ENCODE measurements at places on chromosomes 12 and 14.

DNA sequence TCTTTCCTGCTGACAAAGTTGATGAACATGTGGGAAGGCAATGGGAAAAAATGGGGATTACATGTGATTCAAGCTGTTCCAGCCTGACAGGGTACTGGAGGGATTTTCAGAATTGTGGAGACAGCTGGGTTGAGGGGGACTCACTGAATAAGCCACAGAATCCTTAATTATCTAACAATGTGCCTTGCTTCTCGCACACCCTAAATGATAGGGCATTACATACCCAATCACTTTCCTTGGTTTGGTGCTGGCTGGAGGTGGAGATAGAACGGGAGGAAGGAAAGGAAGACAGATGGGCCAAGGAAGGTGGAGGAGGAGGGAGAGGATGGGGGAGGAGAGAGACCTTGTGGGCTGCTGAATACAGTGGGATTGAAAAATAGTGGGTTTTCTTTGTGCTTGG, 20.7 kb downstream of the PELI2 start:
- no peak for DNase-seq

GRCh38 chr12:45655186-45655585, 74.3 kb upstream of the ARID2 start:
- DNase-seq = peak; percentile 20

GRCh38 chr12:101671157-101671791, 26.2 kb upstream of the CHPT1 start:
- no peak for DNase-seq

GRCh38 chr12:106317406-106318082, 15.0 kb downstream of the TCP11L2 start:
- no peak for DNase-seq

- no peak for DNase-seq
Observed at GRCh38 chr12:123024819-123025391, 44.4 kb downstream of the ARL6IP4 start.

DNA sequence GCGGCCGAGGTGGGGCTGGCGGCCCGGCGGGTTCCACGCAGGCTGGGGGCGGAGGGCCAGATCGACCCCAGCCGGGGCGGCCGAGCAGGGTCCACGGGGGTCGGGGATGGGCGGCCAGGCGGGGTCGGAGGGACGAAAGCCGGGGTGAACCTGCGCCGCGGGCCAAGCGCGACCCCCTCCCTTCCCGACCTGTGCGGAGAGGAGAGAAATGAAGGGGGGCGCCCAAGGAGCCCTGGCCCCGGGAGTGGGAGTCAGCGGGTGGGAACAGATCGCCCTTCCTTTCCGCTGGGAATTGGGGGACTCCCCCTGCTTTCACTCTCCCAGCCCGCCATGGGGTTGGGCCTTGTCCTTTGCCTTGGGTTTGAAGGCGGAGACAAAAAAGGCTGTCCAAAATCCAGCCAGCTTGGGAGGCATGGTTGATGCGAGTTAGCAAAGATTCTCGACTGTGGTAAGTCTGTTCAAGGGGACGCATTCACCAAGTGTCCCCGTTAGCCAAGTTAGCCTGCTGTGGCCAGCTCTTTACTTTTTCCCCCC, 559 bp upstream of the CKAP4 start:
- DNase-seq = no peak

DNA sequence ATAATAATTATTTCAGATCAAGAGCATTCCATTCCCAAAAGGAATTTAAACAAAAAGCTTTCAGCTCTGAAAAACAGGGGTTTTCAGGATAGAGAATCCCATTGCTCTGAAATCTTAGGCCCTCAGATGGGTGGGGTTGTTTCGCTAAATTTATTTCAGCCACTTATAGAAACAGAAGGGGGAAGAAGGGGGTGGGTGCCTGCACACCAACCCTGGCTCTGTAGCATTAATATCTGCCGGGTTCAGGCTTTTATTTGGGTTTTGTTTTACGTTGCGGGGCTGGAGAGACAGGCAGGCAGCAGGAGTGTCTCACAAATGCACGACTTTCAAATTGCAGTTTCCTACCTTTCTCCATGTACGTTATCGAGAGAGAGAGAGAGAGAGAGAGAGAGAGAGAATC, 12.5 kb upstream of the ZFP36L1 start:
- DNase-seq = no peak

DNA sequence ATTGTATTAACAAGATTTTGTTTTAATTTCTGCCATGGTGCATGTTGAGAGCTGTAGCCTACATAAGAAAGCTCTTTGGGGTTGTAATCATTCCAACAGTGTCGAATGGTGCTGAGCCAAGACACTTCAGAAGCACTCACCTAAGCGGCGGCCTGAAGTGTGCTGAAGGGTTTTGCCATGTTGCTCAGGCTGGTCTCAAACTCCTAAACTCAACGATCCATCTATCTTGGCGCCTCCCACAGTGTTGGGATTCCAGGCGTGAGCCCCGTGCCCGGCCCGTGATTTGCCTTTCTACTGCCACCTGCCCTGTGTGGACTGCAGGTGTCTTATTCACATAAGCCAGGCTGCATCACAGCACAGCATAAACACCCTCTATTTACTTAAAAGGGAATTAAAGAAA, 48.9 kb downstream of the AMN start:
- no peak for DNase-seq

GRCh38 chr12:124401704-124402221, 106.9 kb downstream of the RFLNA start:
- DNase-seq = no peak

DNA sequence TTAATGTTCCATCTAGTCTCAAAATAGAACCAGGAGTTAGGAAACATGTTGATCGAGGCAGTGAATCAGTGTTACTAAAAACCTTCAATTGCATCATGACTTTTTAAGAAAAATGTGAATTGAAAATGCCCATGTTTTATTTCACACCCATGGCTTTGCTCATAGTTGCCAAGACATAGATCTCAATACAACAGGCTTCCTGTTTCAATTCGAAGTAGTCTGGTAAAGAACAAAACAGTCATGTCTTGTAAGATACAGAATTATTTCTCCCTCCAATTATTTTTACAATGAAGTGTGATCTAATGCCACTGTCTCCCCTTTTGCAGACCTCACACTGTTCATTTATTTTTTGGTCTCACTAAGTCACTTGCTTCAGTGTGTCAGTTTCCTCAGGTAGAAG, 44.6 kb upstream of the FAR2 start:
- no peak for DNase-seq

DNA sequence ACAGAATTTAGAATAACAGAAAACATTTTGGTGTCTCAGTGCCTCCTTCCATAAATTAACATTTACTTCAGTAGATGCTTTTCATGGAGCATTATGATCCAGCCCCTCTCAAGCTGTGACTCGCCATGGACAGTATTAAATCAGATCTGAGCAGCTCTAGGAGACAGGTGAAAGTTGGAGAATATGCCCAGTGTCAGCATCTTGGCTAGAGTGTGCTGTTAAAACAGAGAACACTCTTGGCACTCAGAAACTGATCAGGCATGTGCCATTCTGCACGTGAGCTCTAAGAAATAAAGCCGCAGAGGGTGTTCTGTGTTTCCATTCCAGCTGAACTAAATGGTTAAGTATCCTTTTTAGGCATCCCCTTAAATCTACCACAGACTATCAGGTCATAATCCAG, 68.0 kb downstream of the DIP2B start:
- no peak for DNase-seq

DNA sequence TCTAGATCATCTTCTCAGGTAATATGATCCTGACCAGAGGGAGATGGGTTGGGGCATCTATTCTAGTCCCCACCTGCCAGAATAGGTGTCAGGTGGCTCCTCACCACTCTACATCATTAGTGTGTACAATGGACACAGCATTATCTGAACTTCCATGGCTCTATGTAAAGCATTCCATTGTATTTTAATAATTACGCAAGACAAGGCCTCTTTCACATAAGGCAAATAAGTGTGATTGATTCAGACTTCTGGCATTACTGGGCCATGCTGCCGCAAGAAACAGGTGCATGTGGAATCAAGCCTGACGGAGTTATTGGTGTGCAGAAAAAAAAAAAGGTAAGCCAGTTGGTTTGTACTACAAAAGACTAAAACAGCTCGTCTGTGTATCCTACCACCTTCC, 3.1 kb upstream of the DDHD1 start:
- DNase-seq = no peak

DNA sequence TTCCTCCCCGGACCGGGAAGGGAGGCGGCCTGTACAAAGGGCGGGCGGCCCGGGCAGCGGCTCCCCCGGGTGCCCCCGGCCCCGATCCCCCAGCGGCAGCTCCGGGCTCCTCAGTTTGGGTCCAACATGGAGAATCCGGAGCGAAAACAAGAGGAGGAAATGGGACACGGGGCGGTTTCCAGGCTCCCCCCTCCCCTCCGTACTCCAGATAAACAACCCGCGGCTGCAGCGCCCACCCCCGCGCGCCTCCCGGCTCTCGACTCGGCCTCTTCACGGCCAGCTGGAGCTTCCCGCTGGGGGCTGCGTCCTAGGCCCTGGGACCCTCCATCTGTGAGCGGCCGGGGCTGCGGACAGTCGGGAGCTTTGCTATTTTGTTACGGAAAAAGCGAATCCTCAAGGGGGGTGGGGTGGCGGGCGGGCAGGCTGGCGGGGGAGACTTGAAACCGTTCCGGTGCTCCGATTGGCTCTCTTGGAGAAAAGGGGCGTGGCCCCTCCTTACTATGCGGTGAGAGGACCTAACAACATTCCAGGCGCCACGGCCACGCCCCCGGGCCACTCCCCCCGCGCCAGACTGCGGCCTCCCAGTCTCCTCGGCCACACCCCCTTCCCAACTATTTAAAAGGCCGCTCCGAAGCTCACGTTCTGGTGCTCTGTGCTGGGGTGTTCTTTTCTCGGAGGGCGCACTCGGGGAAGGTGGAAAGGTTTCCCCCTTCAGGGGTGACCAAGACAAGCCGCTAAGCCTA, at the start of gene CTDSP2:
TSS of gene CTDSP2 (minus strand) at position 153 of the 743 bp plus-strand sequence. CDS start 294 bp downstream, outside the sequence.
- DNase-seq = peak; percentile 77

GRCh38 chr12:45575417-45575816, 154.1 kb upstream of the ARID2 start:
- DNase-seq = no peak

- no peak for DNase-seq
Observed at GRCh38 chr14:23093991-23094665, 808 bp downstream of the ACIN1 start.

- no peak for DNase-seq
Observed at GRCh38 chr12:530821-531220, 71.1 kb downstream of the B4GALNT3 start.

- no peak for DNase-seq
Observed at GRCh38 chr12:89448951-89449371, 75.6 kb downstream of the GALNT4 start.

DNA sequence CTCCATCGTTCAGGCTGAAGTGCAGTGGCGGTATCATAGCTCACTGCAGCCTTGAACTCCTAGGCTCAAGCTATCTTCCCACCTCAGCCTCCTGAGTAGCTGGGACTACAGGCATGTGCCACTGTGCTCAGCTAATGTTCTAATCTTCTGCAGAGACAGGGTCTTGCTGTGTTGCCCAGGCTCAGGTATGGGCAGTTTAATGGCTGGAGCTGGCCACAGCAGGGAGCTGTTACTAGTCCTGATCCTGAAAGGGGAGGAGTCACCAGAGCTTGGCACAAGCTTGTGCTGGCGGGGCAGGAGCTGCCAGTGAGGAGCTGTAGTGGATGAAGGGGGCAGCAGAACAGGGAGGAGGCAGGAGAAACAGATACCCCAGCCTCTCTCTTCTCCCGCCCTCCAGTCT, 10.6 kb downstream of the TMEM120B start:
- DNase-seq = no peak

GRCh38 chr12:33047666-33048065, 151.1 kb upstream of the PKP2 start:
- DNase-seq = no peak

GRCh38 chr12:65826353-65827171, 2.3 kb downstream of the HMGA2 start:
- DNase-seq = no peak

DNA sequence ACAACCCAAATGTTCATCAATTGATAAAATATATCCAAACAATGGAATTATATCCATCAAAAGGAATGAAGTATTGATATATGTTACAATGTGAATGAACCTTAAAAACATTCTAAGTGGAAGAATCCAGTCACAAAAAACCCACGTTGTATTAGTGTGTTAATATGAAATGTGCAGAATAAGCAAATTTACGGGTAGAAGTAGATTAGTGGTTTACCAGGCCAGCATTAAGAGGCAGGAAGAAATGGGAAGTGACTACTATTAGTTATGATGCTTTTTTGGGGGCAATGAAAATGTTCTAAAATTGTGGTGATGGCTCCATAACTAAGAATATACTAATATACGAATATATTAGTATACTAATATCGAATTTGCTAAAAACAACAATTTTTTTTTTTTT, 1.5 kb downstream of the COX16 start:
- no peak for DNase-seq

DNA sequence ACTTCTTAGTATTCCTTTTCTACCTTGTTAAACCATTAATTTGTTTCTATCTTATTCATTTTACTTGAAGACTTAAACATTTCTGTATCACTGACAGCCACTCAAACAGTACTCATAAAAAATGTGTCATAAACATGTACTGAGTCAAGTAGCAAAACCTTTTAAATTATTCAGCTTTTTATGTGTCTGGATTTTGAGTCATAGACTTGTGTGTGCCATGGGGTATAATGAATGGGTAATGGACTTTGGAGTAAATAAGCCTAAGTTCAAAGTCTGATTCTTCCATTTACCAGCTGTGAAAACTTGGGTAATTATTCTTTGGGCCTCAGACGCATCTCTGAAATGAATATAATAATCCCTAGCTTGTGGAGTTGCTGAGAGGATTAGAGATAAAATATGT, 199.0 kb downstream of the RAD51B start:
- DNase-seq = no peak

DNA sequence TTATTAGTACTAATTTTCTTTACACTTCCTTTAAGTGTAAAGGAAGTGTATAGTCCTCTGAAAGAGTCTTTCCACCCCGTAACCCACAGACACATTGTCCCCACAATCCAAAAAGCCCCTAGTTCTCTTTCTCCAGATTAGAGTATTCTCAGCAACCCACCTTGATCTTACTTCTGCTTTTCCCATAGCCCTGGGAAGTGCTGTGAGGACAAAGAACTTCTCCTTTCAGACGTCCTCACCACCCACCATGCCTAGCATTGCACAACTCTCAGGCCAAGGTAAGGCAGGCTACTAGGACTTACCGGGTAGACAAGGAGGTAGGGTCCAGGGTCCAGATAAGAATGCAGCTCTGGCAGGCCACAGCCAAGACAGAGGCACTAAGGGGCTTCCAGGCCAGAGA, 7.4 kb downstream of the AAAS start:
- DNase-seq = no peak

- no peak for DNase-seq
Observed at GRCh38 chr12:95718006-95718431, 72.5 kb downstream of the NTN4 start.

- DNase-seq = no peak
Observed at GRCh38 chr12:93704122-93704521, 26.9 kb downstream of the CRADD start.

Data from stimulated activated CD4-positive, alpha-beta T cell treated with anti-CD3 and anti-CD28 coated beads, Interleukin-1b, Interleukin-23, amount 100 ng/mL, for 4 hours (primary cell).